BE2C (cell line): ENCODE measurements at places on chromosomes 16 and 17.

GRCh38 chr17:31357839-31358394 lies 33.6 kb upstream of the RAB11FIP4 start:
- DNase-seq = no peak

DNA sequence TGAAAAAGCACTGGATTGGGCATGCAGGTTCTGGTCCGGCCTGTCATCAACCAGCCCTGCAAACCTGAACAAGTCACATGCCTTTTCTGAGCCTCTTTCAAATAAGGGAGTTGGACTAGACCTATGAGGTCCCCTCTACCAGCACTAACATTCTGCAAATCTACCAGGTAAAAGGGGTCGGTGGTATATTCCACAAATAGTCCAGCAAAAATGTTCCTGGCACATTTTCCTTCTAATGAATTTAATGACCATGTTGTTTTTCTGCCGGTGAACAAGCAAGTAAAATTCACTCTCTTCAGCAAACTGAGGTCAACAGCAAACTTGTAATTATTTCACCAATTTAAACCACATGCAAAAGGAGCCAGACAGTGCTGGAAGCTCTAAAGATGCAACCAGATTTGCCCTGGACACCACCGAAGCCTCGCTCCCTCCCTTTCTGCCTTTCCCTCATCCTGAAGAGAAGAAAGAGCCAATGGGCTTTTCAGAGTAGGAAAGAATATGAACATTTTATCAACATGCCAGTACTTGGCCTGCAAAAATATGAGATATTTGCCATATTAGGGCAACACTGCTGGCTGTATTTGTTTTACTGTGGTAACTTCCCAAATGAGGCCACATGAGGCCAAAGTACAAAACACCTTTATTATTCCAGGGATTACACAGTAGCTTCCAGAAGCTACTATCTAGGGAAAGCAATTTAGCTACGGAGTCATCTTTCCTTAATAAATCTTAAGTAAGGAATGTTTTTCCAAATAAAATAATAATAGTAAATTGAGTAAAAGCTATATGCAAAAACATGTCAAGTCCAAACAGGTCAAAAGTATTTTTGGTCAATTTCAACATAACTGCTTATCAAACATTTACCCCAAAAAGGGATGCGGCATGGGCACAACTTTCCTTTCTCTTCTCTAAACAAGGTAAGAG lies 45.0 kb downstream of the USP31 start:
- DNase-seq = no peak

DNA sequence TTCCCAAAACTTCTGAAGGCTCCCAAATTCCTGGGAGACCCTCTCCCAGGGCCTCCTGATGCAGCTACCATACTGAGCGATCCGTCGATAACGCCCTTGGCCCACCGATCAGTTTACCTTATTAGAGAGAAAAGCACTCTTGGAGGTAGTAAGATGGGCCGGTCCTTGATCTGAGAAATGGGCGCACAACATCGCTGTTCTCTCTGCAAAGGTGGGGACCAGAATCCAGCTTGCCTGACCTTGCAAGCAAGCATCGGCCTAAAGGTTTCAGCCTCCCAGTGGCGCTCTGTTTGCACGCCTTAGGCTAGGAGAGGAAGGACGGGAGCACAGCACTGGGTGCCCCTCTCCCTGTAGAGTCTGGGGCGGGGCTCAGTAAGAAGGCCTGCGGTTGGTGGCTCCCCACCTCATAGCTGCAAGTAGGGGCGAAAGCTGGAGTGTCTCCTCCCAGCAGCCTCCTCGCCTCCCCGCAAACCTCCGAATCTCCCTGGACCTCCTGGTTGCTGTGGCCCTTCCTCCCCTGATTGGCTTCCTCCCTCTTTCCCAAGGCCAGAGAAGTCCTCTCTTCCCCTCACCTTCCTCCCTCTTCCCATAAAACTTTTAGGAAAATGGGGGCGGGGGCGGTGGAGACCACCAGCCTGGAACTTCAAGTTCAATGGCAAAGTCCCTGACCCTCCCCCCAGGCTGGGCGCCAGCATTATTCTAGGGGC lies at the start of gene PRAC1:
Gene PRAC1 (minus strand): TSS at position 318 of the 707 bp plus-strand sequence. CDS start 126 bp downstream, at position 192.
- DNase-seq = no peak

DNA sequence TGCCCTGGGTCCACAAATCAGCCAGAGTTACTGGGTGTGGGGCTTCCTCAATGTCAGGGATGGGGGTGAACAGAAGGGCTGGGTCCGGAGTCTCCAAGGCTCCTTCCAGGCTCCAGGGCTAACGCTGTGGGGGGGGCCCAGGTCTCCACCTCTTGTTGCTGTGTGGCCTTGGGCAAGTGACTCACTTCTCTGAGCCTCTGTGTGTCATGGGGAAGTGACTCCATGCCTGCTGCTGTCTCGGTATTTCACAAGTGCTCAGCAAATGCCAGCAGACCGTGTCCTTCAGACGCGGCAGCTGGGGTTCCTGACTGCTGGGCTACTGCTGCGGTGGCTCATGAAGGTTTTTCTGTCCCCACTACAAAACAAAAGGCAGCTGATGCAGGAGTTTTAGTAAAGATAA lies 26.6 kb downstream of the JPH3 start:
- DNase-seq = no peak

GRCh38 chr17:53090770-53091169 lies 732.0 kb upstream of the KIF2B start:
- no peak for DNase-seq

GRCh38 chr17:29219378-29220047 lies 27.1 kb upstream of the CRYBA1 start:
- DNase-seq = peak; percentile 81

DNA sequence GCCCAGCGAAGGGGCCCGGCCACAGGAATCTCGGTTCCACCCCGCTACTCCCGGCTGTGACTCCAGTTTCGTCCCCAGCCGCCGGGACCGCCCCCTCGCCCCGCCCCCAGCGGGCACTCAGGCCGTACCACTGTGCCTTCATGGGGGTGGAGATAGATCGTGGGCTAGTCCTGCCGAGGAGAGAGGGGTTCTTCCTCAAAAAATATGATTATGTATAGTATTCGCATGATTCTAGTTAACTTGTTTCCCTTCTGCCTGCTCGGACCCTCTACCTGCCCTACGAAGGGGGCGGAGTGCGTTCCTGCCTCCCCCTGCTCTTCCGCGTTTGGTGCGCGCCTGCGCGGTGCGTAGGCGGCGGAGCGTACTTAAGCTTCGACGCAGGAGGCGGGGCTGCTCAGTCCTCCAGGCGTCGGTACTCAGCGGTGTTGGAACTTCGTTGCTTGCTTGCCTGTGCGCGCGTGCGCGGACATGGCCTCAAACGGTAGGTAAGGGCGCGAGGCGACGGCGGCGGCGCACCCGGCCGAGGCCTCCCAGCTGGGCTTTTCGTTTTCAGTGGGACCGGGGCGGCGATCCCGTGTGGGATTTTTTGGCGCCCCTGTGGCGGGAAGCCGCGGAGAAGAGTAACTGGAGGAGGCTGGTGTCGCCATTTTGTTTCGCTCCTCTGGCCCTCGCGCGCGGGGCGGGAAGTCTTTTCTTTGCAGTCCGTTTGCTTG lies at the start of gene FUS:
Gene FUS (plus strand): TSS at position 393 of the 713 bp plus-strand sequence. CDS start 76 bp downstream, at position 469.
- peak; percentile 91 for DNase-seq

DNA sequence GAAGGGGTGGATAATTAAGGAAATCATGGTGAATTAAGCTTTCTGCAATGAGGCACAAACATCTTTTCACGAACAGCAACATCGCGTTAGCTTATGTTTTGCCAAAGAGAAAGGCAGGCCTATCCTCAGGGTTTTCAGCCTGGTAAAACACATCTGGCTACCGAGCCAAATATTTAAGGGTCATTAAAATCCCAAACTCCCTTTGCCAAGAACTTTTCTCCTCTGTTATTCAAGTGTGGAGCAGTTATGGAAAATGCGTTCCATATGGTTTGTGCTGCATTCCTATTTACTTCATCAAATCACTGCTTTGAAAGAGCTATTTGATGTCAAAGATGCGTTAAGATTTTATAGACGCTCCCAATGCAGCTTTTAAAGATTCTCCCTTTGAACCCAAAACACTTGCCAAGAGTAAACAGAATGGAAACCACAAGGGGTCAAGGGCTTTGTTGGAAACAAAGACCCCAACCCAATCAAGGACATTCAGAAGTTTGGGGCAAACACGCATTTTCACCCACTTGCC lies 308.3 kb upstream of the CDH5 start:
- no peak for DNase-seq

GRCh38 chr17:75827308-75828075 lies 16.7 kb downstream of the UNC13D start:
- peak; percentile 93 for DNase-seq
